ENCODE measurements at places on chromosomes 1 and 21.

DNA sequence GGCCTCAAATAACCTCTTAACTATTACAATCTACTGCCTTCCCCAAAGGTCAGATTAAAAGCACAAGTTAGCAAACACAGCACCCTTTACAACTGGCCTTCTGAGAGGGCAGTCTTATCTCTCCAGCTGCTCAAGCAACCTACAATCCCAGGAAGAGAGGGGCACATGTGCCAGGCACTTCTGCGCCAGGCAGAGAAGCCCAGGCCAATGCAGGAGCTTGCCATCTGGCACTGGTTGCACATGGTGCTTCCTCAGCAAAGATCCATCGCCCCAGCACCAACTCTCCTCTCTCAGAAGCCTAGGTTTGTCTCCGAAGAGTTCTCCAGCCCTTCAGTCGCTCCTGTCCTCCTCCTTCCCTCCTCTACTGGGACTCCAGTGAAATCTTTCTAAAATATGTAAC lies 2.5 kb downstream of the STK40 start:
- peak overlapping the region; percentile 44 for H3K27ac ChIP-seq
- H3K4me1 ChIP-seq = peaks cover 40% of the 10 kb centered on the region
- H3K36me3 ChIP-seq = peaks cover 9% of the 10 kb centered on the region
- DNase-seq = no peak
- no peak overlapping the region for H3K4me3 ChIP-seq
- no peaks in the 10 kb centered on the region for H3K27me3 ChIP-seq

DNA sequence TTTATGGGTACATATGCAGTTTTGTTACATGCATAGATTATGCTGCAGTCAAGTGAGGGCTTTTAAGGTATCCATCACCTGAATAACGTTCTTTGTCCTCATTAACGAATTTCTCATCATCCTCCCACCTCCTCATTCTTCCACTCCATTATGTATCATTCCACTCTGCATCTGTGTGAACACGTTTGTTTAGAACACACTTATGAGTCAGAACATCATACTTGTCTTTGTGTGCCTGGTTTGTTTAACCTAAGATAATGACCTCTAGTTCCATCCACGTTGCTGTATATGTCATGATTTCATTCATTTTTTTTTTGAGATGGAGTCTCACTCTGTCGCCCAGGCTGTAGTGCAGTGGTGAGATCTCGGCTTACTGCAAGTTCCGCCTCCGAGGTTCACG lies 6.7 kb upstream of the MPC2 start:
- peaks cover 24% of the 10 kb centered on the region for H3K4me1 ChIP-seq
- no peak overlapping the region for H3K27ac ChIP-seq
- DNase-seq = no peak
- no peak overlapping the region for H3K4me3 ChIP-seq

- H3K27ac ChIP-seq = peak overlapping the region; percentile 73
- peak overlapping the region; percentile 37 for H3K4me3 ChIP-seq
- H3K4me1 ChIP-seq = peaks cover 32% of the 10 kb centered on the region
These were observed 30.9 kb downstream of the SELL start for GRCh38 chr1:169680377-169681019.

DNA sequence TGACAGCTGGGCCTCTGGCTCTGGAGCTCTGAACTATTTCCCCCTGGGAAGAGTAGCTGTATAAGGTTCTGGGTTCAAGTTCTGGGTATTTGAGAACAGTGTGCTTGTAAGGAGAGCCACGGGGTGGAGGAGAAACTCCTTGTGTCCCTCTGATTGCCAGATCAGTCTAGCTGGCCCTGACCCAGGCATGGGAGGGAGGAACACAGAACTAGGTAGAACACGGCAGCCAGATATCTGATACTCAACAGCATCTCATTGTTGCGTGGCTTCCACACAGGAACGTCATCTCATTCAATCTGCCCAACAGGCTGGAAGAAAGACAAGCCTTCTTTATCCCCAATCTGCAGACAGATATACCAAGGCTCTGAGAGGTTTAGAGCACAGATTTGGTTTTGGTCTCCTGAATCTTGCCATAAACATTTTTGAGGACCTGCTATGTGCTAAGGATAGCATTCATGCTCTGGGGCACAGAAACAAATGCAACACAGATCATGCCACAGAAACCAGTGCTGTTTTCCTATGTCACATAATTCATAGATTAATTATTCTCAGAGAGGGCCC lies 83.8 kb downstream of the PLXNA2 start:
- DNase-seq = no peak
- peaks cover 36% of the 10 kb centered on the region for H3K27me3 ChIP-seq

DNA sequence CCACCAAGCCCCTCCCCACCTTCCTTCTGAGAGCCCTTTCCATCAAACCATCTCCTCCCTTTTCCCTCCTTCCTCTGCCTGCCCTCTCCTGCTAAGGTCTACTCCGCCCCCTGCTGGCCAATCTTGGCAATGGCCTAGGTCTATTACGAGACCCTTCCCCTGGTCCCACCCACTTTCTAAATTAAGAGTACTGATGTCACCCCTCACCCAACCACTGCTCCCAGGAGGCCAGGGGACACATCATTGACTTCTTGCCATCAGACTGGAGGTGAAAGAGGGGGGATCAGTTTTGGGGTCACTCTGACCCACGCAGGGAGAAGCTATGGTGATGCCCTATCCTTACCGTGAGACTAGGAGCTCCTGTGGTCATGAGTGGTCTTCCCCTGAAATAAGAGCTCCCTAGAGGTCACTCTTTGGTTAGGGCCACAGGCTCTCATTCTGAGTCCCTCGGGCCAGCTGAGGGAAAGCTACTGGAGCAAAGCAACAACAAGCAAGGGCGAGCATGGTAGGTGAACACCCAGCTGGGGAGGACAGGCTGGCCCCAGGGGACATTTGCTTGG lies 34.6 kb upstream of the S100A7 start:
- H3K27ac ChIP-seq = no peak overlapping the region
- peaks cover 37% of the 10 kb centered on the region for H3K27me3 ChIP-seq
- peaks cover 2% of the 10 kb centered on the region for H3K4me1 ChIP-seq
- no peaks in the 10 kb centered on the region for H3K36me3 ChIP-seq
- H3K4me3 ChIP-seq = no peak overlapping the region

DNA sequence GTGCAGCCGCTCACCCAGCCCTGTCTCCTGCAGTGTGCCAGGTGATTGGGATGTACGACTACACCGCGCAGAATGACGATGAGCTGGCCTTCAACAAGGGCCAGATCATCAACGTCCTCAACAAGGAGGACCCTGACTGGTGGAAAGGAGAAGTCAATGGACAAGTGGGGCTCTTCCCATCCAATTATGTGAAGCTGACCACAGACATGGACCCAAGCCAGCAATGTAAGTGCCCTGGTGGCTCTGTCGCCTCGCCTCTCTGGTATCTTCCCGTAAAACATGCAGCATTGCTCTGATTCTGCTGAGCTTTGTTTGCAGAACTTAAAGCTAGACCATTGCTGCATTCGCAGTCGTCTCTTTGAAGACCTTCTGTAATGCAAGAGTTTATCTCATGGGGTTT lies 79.2 kb downstream of the ATP5PO start:
- no peaks in the 10 kb centered on the region for H3K36me3 ChIP-seq
- H3K4me1 ChIP-seq = no peaks in the 10 kb centered on the region
- no peak for DNase-seq
- H3K4me3 ChIP-seq = no peak overlapping the region
- H3K27ac ChIP-seq = no peak overlapping the region

DNA sequence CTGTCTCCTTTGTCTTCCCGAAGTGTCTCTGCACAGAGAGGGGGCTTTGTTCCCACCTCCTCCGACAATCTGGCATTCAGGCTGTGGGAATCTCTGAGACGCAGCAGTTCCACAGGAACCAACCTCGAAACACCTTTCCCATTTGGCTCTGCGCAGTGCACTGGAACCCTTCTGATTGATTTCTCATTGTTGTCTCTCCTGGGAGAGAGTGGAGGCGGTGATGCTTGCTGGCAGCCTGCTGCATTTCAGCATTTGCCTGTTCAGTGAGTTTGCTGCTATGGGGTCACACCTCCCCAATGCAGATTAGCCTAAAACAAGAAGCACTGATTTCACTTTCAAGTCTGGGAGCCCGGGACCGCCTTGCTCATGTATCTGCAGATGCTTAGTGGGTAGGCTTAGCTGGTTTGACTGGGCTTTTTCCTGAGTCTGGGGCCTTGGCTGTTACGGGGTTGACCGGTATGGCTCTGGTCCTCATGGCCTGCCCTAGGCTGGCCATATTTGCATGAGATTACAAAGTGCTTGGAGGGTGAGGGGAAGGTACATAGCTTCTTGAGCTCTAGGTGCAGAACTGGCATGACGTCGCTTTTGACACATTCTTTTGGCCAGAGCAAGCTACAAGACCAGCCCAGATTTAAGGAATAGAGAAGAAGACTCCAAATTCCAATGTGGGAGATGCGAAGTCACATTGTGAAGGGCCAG lies 695.3 kb downstream of the PTPRU start:
- no peak overlapping the region for H3K4me3 ChIP-seq
- H3K36me3 ChIP-seq = no peaks in the 10 kb centered on the region
- peaks cover 3% of the 10 kb centered on the region for H3K27me3 ChIP-seq
- no peaks in the 10 kb centered on the region for H3K4me1 ChIP-seq
- no peak overlapping the region for H3K27ac ChIP-seq
- no peak for DNase-seq

DNA sequence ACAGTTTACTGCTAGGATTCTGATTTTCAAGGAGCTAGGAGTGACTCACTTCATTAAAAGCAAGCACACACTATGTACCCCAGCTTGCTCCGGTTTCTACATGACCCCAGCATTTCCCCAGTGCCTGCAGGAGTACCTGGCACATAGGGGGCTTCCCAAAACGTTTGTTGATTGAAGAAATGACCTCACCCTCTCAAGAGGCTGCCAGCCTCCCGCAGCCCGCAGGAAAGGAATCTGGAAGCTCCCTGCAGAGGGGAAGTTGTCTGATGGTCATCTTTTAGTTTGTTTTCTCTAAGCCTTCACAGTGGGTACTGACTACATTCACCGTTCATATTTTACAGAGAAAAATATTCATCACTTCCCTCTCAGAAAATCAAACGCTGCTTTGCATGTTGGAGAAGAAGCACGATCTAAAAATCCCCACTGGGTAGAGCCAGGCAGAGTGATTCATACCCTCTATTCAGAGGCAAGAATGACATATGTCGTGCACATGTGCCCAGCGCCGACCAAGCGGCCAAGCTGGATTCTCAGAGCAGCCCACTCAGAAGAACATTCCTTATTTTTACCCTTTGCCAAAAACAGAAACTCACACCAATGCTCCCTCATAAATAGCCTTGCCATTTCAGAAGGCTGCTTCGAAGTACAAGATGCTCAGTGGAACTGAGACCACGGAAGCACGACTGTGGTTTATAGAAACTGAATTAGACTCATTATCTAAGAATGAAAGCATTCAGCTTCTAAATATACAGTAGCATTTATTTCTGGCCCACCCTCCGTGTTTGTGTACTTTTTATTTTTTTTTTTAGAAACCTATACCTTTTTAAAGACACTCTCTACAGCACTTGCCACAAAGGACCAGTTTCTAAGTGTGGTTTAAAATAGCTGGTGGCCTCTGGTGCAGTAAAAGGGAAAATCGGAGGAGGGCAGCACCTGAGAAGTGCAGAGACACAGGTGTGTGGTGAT lies 143.2 kb downstream of the MIS18A start:
- DNase-seq = no peak
- H3K4me3 ChIP-seq = no peak overlapping the region
- no peaks in the 10 kb centered on the region for H3K36me3 ChIP-seq
- H3K27me3 ChIP-seq = peaks cover 8% of the 10 kb centered on the region
- H3K4me1 ChIP-seq = peaks cover 5% of the 10 kb centered on the region

DNA sequence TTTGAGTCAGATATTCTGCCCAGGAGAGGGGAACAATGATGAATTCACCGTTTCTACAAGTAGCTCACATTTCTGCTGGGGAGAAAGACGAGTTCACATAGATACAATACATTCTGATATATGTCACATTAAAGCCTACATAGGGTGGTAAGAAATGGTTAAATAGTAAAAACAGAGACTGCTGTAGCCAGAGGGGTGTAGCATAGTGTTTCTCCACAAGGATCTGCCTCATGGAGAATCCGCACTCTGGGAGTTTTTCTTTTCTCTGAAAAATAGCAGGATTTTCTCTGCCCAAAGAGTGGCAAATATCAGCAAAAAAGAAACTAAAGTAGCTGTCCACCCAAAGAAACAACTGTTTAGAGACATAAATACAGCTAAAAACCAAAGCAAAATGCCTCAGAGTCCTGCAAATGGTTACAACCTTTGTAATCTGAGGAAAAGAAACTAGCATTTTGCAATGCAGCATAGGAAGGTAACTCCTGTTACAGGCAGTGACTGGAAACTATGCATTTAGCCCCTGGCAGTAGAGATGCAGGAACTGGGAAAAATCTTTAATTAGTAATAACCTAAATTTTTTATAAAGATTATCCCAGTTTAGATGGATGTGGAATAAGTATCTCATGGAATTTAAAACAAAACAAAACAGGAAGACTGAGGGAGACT lies 1126.7 kb upstream of the ADGRL2 start:
- H3K36me3 ChIP-seq = no peaks in the 10 kb centered on the region
- no peaks in the 10 kb centered on the region for H3K4me1 ChIP-seq
- no peak overlapping the region for H3K4me3 ChIP-seq

GRCh38 chr1:73617145-73617544 lies 580.8 kb downstream of the LRRIQ3 start:
- no peak overlapping the region for H3K27ac ChIP-seq
- no peaks in the 10 kb centered on the region for H3K36me3 ChIP-seq
- H3K4me1 ChIP-seq = no peaks in the 10 kb centered on the region

DNA sequence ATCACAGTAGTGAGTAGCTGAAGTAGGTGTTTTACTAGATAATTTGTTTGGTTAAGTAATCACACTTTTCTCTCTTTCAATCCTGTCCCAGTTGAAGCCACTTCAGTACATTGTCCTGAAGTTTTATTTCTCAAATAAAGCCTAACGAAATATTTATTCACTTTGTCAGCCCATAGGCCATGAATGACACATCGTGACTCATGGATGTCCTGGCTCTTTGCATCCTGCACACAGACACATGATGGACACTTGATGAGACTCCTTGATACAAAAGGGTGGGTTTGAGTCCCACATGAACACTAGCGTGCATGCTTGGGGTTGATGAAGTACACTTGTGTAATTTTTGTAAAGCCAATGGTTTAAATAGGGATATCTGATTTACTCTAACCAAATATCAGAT lies 22.7 kb upstream of the LAMC2 start:
- H3K4me1 ChIP-seq = no peaks in the 10 kb centered on the region
- no peak for DNase-seq
- no peak overlapping the region for H3K27ac ChIP-seq
- H3K27me3 ChIP-seq = peaks cover 3% of the 10 kb centered on the region
- H3K4me3 ChIP-seq = no peak overlapping the region

- H3K27ac ChIP-seq = no peak overlapping the region
- no peak overlapping the region for H3K4me3 ChIP-seq
- H3K4me1 ChIP-seq = peaks cover 3% of the 10 kb centered on the region
These were observed 74.3 kb downstream of the SLC16A1 start for GRCh38 chr1:112881742-112882127.

Measured in activated naive CD8-positive, alpha-beta T cell treated with anti-CD3 and anti-CD28 coated beads, Interleukin-2, amount 10 ng/mL, durations not matched to agents 7 days and 5 days (primary cell).